GOT3 (cell line): ENCODE measurements at places on chromosomes 11 and 22.

GRCh38 chr11:117715801-117716200, 81.2 kb downstream of the DSCAML1 start:
- no peak for DNase-seq

DNA sequence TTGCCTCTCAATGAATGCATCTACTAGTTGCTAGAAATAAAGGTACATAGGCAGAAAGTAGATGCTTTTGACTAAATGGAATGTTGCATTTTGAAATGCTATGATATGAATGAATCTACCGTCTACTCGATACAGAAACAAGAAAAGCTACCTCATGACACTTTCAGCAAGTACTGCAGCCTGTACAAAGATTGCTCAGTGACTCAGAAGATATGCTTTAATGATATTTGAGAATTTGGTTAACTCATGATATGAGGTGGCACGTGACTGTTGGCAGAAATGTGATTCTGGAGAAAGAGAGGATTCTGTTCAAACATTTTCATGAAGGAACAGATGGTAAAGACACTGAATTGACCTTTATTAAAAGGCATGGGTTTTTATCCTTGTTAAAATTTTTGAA, 76.0 kb downstream of the HSD17B12 start:
- DNase-seq, result no peak

GRCh38 chr22:35705141-35705540, 12.5 kb upstream of the APOL5 start:
- no peak for DNase-seq

- DNase-seq, result no peak
Observed at GRCh38 chr22:24181088-24181995, at the start of gene SUSD2. Gene SUSD2 (plus strand): TSS chr22:24181487. CDS start chr22:24181520, 33 bp downstream.

- DNase-seq, result no peak
Observed at GRCh38 chr11:13023423-13023822, 14.3 kb downstream of the RASSF10 start.

- DNase-seq, result no peak
Observed at GRCh38 chr22:20035375-20036083, 14.6 kb downstream of the TANGO2 start.

- DNase-seq, result no peak
Observed at GRCh38 chr22:38730411-38730871, 24.7 kb downstream of the GTPBP1 start.

DNA sequence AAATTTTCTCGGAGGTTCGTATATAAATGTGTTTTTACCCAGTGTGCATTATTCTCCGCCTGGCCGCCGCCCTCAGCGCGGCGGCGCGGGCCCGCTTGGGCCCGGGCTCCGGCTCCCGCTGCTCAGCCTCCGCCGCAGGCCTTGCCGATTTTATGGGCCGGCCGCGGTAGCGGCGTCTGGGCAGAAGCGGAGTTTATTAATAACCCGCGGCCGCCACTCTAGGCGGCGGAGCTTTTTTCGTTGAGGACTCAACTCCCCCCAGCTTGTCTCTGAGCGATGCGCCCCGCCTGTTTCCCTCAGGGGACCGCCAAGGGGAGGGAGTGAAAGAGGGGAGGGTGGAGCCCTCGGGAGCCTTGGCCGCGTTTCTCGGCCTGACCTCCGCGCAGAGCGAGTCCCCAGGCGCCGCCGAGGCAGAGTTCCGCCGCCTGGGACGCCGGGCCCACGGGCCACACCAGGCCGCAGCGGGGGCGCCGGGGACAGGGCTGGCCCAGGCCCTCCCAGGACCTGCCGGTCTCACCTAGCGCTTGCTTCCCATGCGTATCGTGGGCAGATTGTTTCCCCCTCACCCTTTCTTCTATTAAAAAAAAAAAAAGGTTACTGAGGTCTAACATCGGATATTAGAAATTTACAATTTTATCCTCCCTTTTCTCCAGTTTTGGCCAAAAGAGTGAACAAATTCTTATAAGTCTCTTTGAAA, 399 bp downstream of the ZNF143 start:
- peak; percentile 26 for DNase-seq

DNA sequence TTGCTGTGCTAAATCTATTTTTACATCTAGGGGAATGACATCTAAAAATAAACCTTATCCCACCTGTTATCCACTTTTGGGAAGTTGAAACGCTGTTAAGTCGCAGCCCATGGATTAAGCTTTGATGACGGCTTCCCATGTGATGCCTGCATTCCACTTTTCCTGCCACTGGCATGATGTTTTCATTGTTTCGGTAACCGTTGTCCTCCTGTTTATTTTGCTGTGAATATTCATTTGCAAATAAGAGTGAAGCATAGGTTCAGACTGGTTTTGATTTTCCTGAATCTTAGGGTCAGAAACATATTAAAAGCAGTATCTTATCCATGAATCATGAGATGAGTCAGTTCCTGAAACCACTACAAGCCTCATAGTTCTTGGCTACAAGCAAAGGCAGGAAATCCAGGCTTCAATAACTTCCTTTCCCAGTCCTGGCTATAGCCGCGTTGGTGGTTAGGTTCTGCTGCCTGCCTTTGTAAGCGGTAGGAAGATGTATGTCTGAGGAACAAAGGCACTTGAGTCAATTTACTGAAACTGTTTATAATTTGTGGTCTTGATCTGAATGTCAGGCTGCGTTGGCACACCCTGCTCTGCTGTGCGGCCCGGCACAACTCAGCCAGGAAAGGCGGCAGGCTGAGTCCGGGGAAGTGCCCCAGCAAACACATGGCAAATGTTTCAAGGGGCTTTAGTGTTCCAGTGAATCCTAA, 19.4 kb downstream of the TEAD1 start:
- no peak for DNase-seq

- no peak for DNase-seq
Observed at GRCh38 chr11:64305691-64306562, 603 bp downstream of the ESRRA start.
